NCI-H748 treated with DMSO at 0.1 percent for 48 hours (cell line): ENCODE measurements at places on chromosomes 1 and 21.

GRCh38 chr1:218739426-218739825 lies 394.3 kb downstream of the TGFB2 start:
- DNase-seq, result no peak

DNA sequence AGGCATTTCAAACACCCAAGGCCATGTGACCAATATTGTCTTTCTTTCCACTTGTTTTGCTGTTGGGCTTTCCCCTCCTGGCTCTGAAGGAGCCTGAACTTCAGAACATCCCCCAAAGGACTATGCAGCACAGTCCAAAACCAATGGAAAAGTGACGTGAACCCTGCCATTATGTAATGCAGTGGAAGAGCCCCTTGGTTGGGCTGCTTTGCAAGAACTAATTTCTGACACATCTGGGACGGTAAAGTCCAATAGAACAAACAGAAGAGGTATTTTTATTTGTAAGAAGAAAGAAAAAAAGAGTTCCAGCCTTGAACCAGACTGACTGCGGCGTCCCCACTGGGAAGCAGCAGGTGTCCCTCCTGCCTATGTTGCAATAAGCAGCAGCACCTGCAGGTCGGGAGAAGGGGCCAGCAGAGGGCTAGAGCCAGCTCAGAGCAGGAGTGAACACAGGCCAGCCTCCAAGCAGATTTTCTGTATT lies 116.7 kb downstream of the CDC7 start:
- DNase-seq, result no peak

- no peak for DNase-seq
Measured at GRCh38 chr1:92324784-92325183, 25.9 kb downstream of the RPAP2 start.

DNA sequence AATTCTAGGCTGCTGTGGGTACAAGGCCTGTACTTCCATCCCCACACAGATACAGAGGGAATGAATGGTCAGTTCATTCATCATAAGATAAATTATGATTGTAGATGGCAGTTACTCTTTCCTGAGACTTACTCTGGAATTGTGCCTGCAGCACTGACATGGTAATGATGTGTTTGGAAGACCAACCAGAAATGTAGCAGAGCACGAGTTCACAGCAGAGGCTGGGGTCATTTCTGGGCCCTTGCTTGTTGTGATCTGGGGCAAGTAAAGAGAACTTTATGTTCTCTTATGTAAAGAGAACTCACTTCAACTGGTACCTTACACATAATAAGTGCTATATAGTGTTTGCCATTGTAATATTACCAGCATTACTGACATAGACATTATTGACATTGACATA lies 411.9 kb downstream of the NTNG1 start:
- DNase-seq, result no peak
